ENCODE measurements at places on chromosomes 1 and 21.

- no peaks in the 10 kb centered on the region for H3K4me1 ChIP-seq
- H3K27me3 ChIP-seq = no peaks in the 10 kb centered on the region
- DNase-seq = no peak
- no peaks in the 10 kb centered on the region for H3K36me3 ChIP-seq
These were observed 442.3 kb downstream of the LRRIQ3 start for GRCh38 chr1:73755649-73756048.

DNA sequence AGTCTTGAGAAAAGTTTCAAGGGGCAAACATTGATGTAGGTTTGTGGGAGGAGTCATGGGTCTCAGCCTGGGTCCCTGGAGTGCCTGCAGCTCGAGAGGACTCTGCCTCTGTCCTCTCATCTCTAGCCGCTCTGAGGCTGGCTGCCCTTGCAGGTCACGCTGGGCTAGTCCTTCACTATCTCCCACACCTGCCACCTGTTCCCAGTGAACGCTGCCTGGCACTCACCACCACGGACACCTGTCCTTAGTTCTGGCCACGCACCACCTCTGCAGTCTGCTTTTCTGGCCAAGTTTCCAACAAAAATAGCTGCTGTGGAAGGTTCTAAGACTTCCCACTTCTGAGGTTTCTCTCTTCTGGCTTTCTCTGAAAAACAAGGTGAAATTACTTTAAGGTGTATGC is 52.5 kb downstream of the SH3BGR start:
- H3K27me3 ChIP-seq = no peaks in the 10 kb centered on the region
- DNase-seq = no peak
- no peak overlapping the region for H3K27ac ChIP-seq

- H3K4me1 ChIP-seq = peaks cover 10% of the 10 kb centered on the region
- no peaks in the 10 kb centered on the region for H3K36me3 ChIP-seq
- no peak overlapping the region for H3K4me3 ChIP-seq
- no peak overlapping the region for H3K27ac ChIP-seq
- H3K27me3 ChIP-seq = no peaks in the 10 kb centered on the region
- no peak for DNase-seq
These were observed 7.9 kb downstream of the CBR1 start for GRCh38 chr21:36077758-36078157.

DNA sequence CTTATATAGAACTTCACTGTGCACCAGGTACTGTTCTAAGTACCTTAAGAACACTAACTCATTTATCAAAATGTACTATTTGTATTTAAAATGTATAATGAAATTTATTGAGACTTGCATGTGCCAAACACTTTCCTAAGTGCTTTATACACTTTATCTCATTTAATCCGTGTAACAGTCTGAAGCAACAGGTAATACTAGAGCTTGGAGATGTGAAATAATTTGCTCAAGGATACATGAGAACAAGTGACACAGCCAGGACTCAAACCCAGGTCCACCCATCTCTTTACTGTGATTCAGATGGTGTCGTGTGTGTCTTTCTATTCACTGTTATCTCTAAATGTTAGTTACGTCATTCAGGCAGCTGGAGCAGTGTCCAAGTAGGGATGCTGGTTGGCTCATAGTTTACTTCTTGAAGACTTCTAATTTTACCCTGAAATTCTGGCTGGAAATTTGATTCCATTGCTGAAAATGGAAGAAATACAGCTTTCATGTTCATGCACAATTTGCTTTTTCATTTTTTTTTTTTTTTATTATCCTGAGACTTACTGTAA is 169.7 kb upstream of the UBE2U start:
- H3K27ac ChIP-seq = no peak overlapping the region
- peaks cover 31% of the 10 kb centered on the region for H3K4me1 ChIP-seq
- no peaks in the 10 kb centered on the region for H3K27me3 ChIP-seq
- H3K4me3 ChIP-seq = no peak overlapping the region

GRCh38 chr1:224433041-224433691 is 1.4 kb downstream of the WDR26 start:
- DNase-seq = no peak
- H3K4me1 ChIP-seq = peaks cover 60% of the 10 kb centered on the region
- H3K27me3 ChIP-seq = no peaks in the 10 kb centered on the region

All from sigmoid colon (tissue), 7 donors.